ENCODE measurements at places on chromosomes 13 and 19.
A peak's percentile ranks its signal among the peaks of the same experiment; 100 is the strongest.

DNA sequence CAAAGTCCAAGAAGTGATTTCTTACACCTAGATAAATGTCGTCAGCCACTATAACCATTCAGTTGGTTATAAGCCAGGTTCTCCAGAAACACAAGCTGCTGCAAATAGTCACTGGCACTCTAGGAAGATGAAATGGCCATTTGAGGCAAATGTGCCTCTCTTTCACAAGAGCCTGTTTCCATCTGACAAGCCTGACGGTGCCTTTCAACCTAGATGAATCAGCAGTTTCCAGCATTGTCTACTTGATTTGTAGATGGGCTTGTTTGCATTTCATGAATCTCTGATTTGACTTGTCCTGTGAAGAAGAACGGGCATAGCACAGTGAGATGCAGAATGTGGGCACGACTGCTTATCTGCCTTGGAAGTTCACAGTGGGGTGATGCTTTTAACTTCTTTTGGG, 327.2 kb downstream of the LMO7 start:
- DNase-seq = no peak

GRCh38 chr13:114229506-114229905, 5.2 kb upstream of the CDC16 start:
- DNase-seq = no peak

- DNase-seq = no peak
Observed at GRCh38 chr19:29320618-29321017, 107.7 kb upstream of the UQCRFS1 start.

DNA sequence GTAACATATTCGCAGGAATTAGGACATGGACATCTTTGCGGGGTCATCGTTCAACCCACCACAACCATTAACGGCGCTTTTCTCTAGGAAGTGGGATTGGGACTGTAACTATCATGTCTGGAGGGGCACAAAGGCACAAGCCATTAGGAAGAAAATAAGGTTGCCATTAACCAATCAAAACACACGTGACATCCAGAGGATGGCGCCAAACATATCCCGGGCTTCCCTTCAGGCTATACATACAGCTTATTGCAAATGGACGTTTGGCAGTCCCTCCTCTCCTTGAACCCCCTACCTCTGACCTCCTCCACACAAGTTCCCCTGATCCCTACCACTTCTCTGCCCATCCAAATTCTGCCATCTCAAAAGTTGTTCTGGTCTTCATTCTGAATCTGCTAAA, 26.6 kb upstream of the GSX1 start:
- no peak for DNase-seq

DNA sequence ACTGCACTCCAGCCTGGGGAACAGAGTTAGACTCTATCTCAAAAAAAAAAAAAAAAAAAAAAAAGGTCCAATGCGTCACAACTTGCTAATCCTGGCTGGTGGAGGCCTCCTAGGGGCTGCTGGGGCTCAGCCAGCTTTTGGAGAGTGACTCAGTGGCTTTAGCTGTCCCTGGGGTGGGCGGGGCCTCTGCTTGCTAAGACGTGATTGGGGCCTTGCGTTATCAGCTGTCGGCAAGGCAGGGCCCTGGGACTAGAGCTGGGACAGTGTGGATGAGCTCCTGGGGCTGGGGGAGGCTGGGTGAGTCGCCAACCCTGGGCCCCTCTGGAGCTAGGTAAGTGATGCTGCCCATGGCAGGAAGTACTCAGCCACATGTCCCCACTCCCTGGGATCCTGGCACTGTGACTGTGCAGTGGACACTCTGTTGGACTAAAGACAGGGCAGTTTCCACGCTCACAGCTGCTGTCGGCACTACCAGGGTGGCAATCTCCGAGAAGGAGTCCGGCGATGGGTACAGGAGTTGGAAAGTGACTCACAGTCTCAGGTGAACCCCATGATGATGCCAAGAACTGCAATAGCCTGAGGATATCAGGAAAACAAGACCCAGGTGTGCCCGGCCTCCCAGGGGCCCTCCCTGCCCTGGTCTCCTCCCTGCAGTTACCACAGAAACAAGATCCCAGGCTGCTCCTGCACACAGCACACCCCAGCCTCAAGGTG, 32.2 kb downstream of the F2RL3 start:
- peak; percentile 47 for DNase-seq

- DNase-seq = no peak
Observed at GRCh38 chr13:49579501-49579900, 5.9 kb downstream of the RCBTB1 start.

DNA sequence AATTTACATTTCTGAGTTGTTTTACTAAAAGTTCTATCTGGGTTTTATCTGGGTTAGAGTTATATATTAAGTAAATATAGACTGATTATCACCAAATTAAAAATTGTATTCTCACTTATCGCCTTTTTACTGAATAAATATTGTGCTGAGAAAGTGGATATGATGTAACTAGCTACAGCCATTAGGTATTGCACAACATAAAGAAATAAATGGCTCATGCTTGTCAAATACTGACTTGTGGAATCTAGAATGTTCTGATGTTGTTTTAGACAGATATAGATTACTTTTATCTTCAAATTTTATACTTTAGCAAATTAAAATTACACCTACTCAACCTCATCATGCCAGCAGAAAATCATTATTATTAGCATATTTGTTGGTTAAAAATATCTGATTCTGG, 1277.1 kb upstream of the MIR17HG start:
- no peak for DNase-seq

- DNase-seq = no peak
Observed at GRCh38 chr13:78594456-78594975, 8.8 kb downstream of the POU4F1 start.
